ENCODE measurements at places on chromosomes 4 and X.

GRCh38 chr4:176193938-176194337, 1.4 kb downstream of the SPATA4 start:
- DNase-seq: no peak

DNA sequence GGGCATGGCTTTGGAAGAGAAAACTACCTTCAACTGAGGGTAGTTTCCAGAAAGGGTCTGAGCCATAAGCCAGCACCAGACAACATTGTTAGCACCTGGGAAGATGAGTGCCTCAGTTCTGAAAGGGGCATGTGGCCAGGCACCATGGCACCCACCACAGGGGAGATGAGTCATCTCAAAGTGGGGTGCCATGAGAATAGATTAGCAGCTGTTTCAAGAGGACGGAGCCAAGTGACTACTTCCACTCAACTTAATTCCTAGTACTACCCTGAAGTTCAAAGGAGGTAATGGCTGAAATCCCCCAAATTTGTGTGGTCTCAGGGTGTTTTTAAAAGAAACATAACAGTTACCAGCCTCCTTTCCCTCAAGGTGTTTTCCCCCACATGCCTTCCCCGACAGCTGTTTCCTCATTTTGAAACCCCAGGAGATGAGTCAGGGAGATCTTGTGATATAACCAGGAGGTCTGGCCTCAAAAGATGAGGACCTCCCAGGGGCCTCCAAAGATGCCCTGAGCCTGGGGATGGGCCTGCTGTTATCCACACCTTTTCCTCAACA, 27.8 kb upstream of the FTHL17 start:
- DNase-seq: no peak

DNA sequence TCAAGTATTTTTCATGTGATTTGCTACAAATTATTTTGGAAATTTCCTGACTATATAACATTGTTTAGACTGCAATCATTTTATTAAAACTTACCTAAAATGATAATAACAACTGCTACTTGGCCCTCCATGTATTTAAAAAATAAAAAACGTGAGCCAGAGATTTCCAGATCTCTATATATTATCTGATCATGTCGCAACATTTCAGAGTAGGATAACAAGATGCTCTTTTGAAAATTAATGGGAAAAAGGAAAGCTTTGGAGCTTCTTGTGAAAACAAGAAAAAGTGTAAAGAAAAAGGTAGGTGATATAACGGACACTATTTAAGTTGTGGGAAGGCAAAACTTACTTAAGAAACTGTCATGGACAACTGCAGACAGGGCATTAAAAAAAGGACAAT, 14.9 kb upstream of the MAB21L2 start:
- no peak for DNase-seq

GRCh38 chrX:86002076-86002896, 45.1 kb downstream of the CHM start:
- DNase-seq: peak; percentile 6

- DNase-seq: no peak
Measured at GRCh38 chr4:89737888-89738287, 99.1 kb downstream of the SNCA start.

DNA sequence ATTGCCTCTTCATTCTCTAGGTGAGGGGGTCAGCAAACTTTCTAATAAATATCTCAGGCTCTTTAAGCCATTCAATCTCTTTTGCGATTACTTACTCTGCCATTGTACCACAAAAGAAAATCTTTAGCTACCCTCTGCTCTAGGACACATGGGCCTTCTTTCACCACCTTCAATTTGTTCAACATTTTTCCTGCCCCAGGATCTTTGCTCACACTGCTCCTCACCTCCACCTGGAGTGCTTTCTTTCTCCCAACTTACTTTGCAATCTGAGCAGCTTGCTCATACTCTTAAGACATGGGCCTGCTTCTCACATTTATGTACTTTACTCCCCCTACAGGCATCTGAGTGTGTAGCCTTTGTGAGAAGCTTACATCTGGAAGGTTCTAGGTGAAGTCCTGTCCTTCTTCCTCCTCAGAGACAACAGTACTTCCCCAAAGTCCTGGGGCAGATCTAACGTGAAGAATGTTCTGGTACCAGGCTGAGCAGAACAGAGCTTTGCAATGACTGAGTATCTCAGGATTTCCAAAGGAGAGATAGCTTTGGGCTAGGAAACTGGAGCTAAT, 55.0 kb upstream of the PRDM5 start:
- DNase-seq: peak; percentile 12
